GM23338 (cell line): ENCODE measurements at places on chromosomes 11 and 22. TPM values are rescaled to one million over a fixed set of nuclear protein-coding genes. Genes with fewer than 3 reads are reported as not detected.

DNA sequence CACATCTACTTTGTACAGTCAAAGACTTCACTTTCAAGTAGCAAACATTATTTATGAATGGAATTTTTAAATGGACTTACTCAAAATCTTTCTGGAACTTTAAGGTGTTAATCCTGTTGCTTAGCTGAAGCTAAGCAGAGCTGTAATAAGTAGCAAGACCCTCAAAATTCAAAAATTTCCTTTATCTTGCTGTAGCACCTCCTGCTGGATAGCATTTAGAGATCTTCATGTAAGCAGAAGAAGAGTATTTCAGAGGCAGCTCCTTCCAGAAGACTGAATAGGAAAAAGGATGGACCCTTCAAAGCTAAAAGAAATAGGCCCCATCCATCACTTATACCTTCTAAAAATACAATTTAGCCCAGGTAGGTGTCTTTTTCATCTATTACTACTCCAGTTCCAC, 3.4 kb downstream of the PHF21A start:
- peak; percentile 66 for DNase-seq

GRCh38 chr11:9385327-9385899, 961 bp downstream of the IPO7 start:
- DNase-seq, result no peak

DNA sequence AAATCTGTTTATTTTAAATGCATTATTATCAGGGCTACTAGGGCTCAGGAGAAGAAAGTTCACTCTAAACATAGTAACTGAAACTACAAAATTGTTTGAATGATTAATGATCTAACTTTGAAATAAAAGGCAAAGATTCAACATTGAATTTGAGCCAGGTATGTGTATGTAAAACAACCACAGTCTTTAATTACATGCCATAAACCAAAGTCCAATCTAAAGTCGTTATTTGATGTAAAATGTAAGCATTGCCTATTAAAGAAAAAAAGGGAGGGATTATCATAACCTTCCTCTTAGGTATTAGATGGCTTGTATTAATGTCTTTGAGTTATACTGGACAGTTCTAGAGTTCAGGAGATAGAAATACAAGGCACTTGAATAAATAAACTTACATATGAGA, 25.2 kb upstream of the PANX1 start:
- no peak for DNase-seq

The DRD4 gene
- 0.27 and 1.0 TPM in 2 replicates for total RNA-seq

- peak; percentile 93 for DNase-seq
These were observed 1.9 kb downstream of the PIWIL3 start for GRCh38 chr22:24772493-24773220.

GRCh38 chr11:73429121-73429750, 53.0 kb downstream of the RELT start:
- DNase-seq, result no peak

The ACTN3 gene
- 3.8 and 6.3 TPM in 2 replicates for total RNA-seq

GRCh38 chr11:110711776-110712658, at the start of gene ARHGAP20:
ARHGAP20 (minus strand) TSS chr11:110712437; CDS start chr11:110712231, 206 bp downstream.
- peak; percentile 81 for DNase-seq

GRCh38 chr11:63572026-63572688, 9.0 kb upstream of the PLAAT2 start:
- DNase-seq, result no peak

DNA sequence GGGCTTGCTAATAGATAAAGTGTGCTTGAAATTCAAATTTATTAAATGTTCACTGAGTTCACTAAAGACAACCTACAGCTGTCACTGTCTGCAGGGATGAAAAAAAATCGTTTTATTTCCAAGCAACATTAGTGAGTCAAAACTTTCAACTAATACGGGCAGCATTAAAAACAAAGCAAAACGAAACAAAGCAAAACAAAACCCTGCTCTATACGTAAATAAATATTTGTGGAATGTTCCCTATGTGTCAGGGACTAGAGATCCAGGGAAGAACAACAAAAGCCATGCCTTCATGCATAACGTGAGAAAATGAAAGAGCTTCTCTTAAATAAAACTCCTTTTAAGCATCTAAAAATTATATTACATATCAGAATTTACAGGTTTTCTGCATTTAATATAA, 553 bp downstream of the NAALAD2 start:
- DNase-seq, result peak; percentile 16

The ZC3H12C gene
- total RNA-seq, result 2.4 and 2.6 TPM in 2 replicates

DNA sequence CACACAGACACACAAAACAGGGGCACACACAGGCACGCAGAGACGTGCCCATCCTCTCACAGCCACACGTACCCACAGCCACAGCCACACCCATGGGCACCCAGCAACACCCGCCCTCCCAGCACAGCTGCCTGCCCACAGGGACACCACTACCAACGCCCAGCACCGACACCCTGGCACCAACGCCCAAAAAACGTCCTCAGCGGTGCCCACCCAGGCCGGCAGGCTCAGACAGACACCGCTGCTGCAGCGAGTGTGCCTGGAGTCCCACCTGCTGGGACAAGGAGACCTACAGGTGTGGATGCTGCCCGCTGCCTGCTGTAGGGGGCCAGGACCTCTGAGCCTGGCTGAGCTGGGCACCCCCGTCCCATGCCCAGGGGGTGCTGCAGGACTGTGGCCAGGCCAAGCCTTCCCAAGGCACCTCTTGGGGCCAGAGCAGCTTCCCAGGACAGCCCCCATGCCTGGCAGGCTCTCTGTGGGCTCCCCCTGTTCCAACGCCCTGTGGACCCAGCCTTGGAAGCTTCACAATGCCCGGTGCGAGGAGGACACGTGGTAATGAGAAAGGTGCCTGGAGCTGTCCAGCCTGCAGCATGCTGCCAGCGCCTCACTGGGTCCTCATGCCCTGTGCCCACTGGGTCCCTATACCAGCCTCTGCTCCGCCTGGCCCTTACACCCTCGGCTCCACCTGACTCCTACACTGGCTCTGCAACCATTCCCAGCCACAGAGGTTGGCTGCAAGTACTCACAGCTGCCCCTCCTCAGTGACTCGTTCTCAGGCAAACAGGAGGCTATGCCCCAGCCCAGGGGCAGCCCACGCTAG, 45.8 kb upstream of the TH start:
- DNase-seq, result no peak

DNA sequence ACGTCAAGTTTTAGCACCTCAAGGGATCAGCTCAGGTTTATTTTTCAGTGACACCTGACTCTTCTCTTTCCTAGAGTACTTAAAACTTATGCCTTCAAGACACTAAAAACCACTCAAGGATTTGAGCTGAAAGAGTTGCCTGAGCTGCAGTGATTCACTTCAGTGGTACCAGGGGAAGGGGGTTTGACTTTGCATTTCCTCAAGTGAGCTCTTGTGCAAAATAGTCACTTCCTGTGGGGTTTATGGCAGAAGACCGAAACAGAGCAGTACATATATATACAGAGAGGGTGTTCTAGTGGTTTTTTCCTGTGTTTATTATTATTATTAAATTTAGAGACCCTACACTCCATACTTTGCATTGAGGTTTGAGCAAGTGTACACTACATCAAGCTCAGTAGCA, 60.7 kb downstream of the DBX1 start:
- no peak for DNase-seq

The CDKN1C gene
- total RNA-seq, result 22.2 and 23.5 TPM in 2 replicates

GRCh38 chr11:132445859-132446291, 1075.5 kb downstream of the NTM start:
- DNase-seq, result no peak

- DNase-seq, result no peak
These were observed 25.3 kb upstream of the NOX4 start for GRCh38 chr11:89516496-89516895.

- DNase-seq, result no peak
These were observed 22.3 kb downstream of the PPARA start for GRCh38 chr22:46172522-46173110.

GRCh38 chr22:25027959-25028840, 75.7 kb downstream of the KIAA1671 start:
- peak; percentile 81 for DNase-seq

- no peak for DNase-seq
These were observed 25.6 kb upstream of the RRM1 start for GRCh38 chr11:4068962-4069361.

The GGT5 gene
- not detected in 2 replicates for total RNA-seq

DNA sequence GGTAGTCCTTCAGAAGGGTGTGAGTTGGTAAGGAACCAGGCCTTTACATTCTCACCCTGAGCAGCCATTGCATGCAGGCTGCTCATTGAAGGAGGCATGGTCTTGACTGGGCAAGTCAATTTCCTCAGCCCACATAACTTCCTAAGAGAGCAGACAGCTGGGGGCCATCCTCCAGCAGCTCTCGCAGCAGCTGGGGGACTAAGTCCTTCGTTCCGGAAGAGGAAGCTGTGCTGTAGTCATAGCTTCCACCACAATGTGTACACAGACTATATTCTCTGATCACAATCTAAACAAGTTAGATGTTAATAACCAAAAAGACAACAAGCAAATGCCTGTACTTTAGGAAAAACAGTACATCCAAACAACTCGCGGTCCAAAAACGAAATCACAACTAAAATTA, 30.1 kb upstream of the MPPED1 start:
- DNase-seq, result no peak

- DNase-seq, result no peak
These were observed 134.1 kb downstream of the UVRAG start for GRCh38 chr11:75949023-75949672.

DNA sequence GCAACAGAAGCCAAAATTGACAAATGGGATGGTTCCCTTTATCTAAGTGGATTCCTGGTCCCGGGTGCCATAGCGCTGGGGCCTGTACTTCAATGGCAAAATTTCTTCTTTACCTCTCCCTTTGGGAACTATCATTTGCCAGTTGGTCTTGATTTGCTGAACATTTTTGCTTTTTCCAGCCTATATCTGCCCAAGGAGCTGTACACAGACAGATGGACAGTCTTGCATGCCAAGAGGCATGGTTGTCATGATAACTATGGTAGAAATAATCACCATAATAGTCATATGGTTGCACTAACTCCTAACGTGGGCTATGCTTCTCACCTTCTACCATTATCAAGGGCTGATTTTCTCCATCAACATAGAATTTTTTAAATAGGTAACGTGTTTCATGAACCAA, 1030.9 kb downstream of the OPCML start:
- no peak for DNase-seq

The IFT27 gene
- 20.3 and 28.5 TPM in 2 replicates for total RNA-seq

The CRYBA4 gene
- total RNA-seq, result 1.7 TPM in 1 of 2 replicates, not detected in the other

The OR8G1 gene
- not detected in 2 replicates for total RNA-seq

The MEI1 gene
- total RNA-seq, result 0.27 and 0.28 TPM in 2 replicates

The ANO1 gene
- 3.4 and 3.9 TPM in 2 replicates for total RNA-seq

The OR2AG2 gene
- 0.31 and 0.45 TPM in 2 replicates for total RNA-seq

DNA sequence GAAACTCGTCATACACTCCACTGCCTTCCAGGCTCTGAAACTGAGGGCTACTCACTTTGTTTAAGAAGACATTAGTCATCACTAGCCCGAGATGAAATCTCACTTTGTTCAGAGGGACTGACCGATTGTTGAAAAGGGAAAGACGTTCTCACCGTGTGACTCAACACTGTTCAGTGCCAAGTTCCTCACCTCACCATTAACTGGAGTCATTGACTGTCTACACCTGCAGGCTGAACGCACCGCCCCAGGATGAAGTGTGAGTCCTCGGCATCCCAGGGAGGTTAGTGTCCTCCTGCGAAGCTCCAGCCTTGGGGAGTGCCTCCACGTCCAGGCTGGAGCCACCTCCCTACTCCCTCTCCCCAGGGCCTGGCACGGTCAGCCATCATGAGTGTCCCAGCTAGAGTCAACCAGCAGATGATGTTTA, 30.4 kb downstream of the FADD start:
- DNase-seq, result no peak

The NLRP14 gene
- total RNA-seq, result 0.10 TPM in 1 of 2 replicates, not detected in the other

GRCh38 chr11:115439385-115439784, 64.8 kb downstream of the CADM1 start:
- DNase-seq, result no peak

DNA sequence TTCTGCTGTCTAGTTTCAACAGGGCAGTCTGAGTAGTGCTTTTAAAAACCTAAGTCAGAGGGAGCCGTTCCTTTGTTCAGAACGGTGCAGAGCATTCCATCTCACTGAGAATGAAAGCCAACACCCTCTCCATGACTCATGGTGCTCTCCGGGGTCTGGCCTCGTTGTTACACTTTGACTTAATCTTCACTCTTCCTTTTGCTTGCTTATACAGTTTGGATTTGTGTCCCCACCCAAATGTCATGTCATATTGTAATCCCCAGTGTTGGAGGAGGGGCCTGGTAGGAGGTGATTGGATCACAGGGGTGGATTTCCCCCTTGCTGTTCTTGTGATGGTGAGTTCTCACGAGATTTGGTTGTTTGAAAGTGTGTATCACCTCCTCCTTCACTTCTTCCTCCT, 292.2 kb downstream of the ST3GAL4 start:
- DNase-seq, result no peak
